ENCODE measurements at places on chromosomes 1 and 21.

DNA sequence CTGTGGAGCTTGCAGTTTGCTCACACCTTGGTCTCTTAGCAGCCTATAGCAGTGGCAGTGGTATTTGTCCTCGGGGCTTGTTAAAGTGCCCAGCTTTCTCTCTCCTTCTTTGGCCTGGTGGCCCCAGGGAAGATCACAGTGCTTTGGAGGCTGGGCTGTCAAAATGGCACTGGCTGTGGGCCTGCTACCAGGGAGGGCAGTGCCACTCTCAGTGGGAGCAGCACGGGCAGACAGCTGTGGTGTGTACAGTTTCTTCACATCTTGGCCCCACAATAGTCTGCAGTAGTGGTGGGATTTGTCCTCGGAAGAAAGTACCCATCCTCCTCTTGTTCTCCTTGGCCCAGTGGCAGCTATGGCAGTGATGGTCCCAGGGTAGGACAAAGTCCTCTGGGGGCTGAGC lies 164.4 kb upstream of the GORAB start:
- no peak for DNase-seq

DNA sequence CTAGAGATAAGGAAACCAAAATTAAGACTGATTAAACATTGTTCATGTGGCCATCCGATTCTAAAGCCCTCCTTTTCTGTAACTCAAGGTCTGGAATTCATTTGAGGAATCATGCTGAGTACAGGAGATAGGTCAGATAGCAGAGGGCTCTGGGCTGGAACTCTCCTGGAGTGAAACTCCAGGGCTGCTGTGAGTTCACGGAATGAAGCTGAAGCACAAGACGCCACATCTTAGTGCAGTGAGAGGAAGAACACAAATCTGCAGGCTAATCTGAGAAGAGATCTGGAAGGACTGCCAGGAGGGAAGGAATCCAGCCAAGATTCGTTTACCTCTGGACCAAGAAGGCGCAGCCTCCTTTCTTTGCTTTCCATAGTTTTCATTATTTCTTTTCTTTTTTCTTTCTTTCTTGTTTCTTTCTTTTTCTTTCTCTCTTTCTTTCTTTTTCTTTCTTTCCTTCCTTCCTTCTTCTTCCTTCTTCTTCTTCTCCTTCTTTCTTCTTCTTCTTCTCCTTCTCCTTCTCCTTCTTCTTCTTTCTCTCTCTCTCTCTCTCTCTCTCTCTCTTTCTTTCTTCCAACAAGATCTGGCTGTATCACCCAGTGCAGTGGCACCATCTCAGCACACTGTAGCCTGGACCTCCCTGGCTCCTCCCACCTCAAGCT lies 74.8 kb upstream of the ATP1B1 start:
- DNase-seq: no peak

DNA sequence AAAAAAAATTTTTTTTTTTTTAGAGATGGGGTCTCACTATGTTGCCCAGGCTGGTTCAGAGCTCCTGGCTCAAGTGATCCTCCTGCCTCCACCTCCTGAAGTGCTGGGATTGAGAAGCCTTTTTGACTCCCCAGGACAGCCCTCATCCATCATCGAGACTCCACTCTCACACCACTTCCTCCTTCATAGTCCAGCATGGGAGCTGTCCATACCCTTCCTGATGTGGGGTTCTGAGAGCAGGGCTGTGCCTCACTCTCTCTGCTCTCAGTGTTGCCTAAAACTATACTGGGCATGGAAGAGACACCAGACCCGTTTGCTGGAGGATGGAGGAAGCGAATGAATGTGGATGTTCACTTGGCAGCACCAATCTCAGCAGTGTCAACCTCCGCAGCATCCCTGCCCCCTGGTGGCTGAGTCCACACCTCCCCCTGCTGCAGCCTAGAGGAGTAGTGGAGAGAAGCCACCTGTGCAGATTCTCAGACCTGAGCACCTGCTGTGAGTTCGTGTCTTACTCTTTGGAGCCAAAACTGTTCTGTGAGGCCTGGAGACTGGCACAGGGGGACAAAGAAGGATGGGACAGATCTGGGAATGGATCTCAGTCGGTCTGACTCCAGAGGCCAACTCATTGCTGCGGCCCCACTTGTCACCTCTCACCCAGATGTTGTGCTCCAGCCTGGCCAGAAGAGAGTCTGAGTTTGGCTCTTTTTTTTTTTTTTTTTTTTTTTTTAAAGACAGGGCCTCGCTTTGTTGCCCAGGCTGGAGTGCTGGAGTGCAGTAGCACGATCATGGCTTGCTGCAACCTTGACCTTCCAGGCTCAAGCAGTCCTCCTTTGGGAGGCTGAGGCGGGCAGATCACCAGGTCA lies 17.7 kb downstream of the TINAGL1 start:
- peak; percentile 43 for DNase-seq

- peak; percentile 24 for DNase-seq
Measured at GRCh38 chr1:159923203-159924024, 1.9 kb downstream of the TAGLN2 start.

- DNase-seq: no peak
Measured at GRCh38 chr1:1285611-1286311, 5.5 kb downstream of the SCNN1D start.

DNA sequence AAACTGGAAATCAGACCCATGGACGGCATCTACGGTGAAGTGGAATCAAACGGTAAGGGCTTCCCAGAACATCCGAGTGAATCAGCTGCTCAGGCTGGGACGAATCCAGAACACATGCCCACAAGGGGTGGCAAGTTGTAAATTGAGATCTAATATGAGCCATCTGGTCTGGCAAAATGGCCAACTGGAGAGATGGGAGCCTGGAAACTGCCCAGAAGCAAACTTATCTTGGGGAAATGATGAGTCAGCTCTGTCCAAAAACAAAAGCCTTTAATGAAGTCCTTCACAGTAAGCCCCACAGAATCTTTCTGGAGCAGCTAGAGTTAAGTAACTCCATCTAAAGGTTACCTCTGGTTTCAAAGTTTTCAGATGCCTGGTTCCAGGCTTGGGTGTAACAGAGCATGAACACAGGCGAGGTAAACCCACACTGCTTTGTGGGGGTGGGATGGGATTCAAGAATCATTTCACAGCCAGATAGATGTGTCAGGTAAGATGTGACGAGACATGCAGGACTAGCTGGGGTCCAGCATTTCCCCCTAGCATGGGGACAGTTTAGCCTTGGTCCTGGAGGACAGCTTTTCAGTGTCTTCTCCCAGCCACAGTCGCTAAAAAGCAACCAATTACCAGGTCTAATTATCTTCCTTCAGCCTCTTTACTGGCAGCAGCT lies 10.5 kb upstream of the SRP9 start:
- DNase-seq: peak; percentile 59
